Foreskin fibroblast (primary cell): ENCODE measurements at places on chromosomes 7 and 10.

DNA sequence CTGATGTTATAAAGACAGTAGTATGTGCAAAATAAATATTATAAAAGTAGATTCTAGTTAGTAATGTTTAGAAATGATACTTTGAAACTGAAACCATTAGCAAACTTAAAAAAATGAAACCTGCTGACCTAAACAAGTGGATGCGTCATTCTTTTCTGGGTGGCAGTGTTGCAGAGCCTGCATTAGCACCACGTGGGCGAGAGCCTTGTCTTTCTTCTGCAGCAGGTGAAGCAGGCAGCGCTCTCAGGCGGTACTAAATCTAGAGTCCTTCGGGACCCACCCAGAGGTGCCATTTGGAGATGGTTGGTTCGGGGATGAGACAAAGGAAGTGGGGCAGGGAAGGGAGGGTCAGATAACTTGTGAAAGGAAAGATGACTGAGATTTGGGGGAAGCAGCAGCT, 759.1 kb upstream of the IGFBP3 start:
- DNase-seq, result no peak

GRCh38 chr10:99057936-99058690, 177.5 kb downstream of the HPSE2 start:
- peak; percentile 6 for DNase-seq

DNA sequence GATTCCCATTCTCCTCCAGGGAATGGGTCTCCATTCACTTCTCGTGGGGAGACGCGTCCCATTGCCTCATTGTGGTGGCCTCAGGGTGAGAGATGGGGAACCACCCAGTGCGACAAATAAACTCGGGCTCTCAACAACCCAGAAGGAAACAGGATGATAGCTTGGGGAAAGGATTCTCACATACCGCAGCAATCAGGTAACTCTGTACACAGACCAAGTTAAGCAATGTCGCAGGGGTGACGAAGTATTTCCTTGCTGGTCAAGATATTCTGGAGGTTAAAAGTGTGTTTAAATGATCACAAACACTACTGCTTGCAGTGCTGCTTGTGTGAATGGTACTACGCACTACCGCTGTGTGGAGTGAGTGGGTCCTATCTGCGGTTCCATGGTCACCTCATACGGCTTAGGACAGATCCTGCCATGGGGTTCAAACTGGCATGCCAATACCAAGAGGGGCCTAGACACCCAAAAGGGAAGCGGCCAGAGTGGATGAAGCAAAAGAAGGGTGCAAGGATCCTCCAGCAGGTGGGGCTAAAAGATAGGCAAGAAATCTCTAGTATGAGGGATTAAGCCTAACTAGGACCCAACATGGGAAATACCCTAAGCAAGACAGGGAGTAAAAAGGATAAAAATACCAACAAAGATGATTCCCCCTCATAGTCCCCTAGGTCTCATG, 143.8 kb upstream of the TMEM106B start:
- DNase-seq, result peak; percentile 72

DNA sequence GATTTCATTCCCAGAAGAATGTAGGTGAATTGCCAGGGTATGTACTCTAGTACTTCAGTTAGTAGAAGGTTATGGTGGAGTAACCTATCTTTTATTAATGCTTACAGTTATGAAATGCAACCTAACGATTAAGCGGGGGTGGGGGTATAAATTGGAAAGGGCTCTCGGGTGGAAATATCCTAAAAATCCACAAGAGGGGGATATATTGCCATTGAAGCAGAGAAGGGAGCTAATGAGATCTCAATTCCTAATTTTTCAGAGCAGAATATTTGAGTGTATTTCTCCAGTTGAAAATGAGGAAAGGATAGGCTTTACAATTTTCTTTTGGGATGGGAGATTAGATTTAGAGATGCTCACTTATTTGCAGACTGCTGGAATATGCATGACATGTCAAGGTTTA, 90.8 kb downstream of the DNAJB9 start:
- no peak for DNase-seq

GRCh38 chr10:61943674-61944378, 42.3 kb downstream of the ARID5B start:
- DNase-seq, result peak; percentile 50

GRCh38 chr10:2700626-2701305, 366.6 kb upstream of the PFKP start:
- DNase-seq, result no peak

GRCh38 chr7:88396295-88396947, 89.7 kb upstream of the STEAP4 start:
- no peak for DNase-seq
